ENCODE measurements at places on chromosomes 3 and 15.

- DNase-seq = no peak
Measured at GRCh38 chr3:16658925-16659793, 53.9 kb upstream of the DAZL start.

DNA sequence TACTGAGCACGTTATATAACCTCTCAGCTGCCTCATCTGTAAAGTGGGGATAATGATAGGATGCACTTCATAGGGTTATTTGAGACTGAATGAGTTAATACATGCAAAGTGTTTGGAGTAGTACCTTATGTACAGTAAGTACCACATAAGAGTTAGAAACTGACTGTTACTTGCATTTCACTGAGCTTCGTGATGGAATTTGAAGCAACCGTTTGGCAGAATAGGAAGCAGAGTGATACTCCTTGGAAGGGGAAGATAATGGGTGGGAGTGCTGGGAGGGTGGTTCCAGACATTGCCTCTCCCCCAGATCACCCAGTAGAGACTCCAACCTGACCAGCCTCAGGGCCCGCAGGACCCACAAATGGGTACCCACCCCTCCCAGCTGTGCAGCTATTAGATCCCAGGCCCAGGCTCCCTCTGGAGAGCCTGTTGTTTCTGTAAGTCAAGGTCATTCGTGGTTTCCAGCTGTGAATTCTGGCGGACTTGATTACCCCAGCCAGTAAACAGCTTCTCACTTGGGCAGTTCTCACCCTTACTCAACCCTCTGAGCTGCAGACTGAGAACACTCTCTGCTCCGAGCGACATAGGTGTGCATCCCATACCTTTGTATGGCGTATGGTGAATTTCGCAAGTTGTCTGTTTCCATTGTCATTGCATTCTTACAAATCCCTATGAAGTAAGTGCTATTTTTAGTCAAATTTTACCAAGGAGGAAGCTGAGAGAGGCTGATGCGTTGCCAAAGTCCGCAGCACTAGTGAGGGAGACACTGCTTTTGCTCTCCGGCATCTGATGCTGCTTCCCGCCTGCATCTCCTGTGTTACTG, 11.1 kb downstream of the ALPK3 start:
- DNase-seq = no peak

DNA sequence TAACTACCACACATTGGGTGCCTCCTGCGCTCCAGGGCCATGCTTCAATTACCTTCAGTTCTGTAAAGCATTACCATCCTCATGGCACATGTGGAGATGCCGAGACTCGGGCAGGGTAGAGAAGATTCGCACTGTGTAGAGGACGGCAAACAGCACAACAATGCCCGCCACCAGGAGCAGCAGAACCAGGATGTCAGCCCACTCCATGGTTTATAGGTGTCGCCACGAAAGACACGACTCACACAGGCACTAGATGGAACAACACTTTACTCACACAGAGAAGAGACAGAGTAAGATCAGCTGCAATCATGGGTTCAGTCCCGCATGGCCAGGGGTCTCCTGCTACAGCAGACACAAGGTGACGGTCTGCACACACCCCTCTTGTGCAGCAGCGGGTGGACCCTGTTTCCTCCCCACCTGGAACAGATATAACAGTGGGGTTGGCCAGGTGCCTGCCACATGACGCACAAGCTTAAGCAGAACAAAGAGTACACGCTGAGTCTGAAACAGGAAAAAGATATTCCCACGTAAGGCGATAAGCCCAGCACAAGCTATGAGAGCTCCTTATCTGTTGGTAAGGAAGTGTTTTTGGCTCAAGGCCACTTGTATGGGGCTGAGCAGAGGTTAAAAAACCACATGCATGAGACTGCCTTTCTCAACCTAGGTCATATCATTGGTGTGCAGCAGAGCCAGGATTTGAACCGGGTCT, 2.5 kb upstream of the TBC1D21 start:
- no peak for DNase-seq

DNA sequence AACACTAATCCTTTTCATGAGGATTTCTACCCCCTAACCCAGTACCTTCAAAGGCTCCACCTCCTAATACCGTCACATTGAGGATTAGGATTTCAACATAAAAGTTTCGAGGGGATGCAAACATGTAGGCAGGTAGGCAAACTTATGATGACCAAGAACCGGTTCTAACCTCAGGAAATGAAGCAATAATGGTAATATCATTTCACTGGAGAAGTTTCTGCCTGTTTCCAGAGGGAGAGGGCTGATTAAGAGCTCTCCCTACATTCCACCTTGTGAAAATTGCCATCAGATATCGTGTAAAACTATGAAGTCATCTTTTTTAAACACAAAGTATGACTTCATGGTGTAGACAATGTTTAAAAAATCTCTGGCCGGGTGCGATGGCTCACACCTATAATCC, 31.6 kb downstream of the NKIRAS1 start:
- no peak for DNase-seq

DNA sequence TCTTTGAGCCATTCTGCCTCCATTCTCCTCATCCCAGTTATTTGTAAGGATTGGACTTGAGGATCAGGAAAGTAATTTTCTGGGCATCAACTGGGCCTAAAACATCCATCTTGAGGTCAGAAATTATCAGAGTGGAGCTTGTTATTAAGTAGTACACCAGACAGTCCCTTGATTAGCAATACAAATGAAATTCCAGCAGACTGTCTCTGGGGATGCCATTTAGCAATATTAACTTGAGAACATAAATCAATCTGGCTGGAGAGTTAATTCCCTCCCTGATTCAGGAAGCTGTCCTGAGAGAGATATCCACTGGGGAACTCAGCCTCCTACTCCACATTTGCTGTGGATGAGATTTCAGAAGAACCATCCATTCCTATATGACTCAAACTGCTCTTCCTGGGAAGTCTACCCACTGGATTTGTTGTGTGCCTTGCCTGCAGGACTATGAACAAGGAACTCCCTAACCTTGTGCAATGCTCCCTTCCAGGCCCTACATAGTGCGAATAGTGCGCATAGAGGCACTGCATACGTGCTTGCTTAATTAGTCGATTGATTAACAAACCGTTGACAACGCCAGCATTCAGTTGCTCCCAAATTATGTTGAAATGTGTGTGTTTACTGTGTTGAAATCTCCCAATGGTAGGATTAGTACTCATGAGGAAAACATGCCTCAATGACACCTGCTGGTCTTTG, 36.1 kb upstream of the MTMR14 start:
- no peak for DNase-seq

DNA sequence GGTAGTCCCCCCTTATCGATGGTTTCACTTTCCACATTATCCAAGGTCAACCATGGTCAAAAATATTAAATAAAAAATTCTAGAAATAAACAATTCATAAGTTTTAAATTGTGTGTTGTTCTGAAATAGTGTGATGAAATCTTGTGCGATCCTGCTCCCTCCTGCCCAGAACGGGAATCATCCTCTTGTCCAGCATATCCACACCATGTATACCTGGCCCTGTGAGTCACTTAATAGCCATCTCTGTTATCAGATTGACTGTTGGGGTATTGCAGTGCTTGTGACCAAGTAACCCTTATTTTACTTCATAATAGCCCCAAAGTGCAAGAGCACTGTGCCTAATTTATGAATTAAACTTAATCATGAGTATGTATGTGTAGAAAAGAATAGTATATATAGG, 19.1 kb downstream of the FAM81A start:
- no peak for DNase-seq

DNA sequence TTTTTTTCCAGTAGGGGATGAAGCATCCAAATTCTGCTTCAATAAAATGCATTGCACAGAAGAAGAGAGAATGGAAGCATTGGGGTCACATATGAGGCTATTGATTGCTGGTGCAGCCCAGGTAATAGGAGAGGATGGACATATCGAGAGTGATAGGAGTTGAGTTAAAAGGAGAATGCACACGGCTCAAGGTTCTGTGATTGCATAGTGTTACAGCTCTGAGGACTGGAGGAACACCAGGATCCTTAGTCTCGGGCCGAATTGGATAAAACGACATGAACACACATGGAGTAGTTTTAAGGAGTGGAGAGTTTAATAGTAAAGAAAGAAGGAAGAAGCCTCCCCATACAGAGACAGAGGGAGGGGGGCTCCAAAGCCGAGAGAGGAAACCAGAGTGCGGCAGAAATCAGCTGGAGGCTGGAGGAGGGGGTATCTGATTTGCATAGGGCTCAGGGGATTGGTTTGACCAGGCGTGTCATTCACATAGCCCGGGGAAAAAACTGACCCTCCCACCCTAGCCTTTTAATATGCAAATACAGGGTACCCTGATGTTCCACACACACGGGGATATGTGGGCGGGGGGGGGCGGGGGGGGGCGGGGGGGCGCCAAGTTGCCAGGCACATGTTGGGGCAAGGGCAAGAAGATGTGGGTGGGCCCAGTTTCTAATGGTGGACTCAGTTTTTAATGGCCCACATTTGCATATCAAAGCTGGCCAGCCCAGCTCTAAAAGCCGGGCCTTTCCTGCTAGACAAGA, 156.9 kb downstream of the AGBL1 start:
- DNase-seq = no peak

All from activated CD8-positive, alpha-beta memory T cell treated with anti-CD3 and anti-CD28 coated beads for 1 hour (primary cell).